LHCN-M2 (cell line): ENCODE measurements at places on chromosomes 2 and 18. TPM values are rescaled to one million over a fixed set of nuclear protein-coding genes. Genes with fewer than 3 reads are reported as not detected.

DNA sequence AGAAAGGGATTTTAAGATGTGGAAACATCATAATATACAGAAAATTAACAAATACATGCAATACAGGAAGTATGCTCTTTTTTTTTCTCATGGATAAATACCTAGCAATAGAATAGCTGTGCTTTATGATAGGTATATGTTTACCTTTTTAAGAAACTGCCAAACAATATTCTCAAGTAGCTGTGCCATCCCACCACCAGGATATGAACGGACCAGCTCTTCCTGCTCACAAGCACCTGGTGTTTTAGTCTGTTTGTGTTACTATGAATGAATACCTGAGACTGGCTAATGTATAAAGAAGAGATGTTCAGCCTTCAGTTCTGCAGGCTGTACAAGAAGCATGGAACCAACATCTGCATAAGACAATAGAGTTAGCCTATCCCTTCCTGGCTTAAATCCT is 19.9 kb upstream of the UGT1A8 start:
- no peak for DNase-seq

The NYAP2 gene
- total RNA-seq: not detected in 2 replicates

DNA sequence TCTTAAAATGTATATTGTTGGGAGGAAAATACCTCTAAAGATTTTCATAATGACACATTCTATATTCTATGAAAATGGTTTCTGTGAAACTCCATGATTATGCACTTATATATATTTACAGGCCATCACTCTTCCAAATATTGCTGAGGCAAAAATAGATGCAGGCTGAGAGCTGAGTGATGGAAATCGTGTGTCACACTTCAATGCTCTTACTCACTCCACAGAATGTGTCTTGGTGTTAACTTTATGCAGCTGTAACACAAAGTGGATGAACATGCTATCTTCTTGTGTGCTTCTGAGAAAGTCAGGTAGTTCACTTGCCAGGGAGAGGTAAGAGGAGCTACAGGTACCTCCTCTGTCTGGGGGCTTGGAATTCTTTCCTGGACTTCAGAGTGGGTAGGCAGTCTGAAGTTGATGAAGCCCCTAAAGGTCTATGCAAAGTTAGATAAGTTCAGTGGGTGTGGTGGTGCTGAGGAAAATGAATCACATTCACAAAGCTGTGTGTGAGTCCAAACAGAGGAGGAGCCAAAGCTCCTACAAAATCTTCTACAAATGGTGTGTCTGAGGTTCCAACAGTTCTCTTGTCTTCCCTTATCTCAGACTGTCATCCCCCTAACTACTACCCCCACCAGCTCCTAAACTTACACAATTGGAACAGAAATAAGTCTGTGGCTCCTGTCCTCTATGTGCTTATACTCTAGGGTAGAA is 74.2 kb upstream of the ST6GAL2 start:
- DNase-seq: no peak

DNA sequence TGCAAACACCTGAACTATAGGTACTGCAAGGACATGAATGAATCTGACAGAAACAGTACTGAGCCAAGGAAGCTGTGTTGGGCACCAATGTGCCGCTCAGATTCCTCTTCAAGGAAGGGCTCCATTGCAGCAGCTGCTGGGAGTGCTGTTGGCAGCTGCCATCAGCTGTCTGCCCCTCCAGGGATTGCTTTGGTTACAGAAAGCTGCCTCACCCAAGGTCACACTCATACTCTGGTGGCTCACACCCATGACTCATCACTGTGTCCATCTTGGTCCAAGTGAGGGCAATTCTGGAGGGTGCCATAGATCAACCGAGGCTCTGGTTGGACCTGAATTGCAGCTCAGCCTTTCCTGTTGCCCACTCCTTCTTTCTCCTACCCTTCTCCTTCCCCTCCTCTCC is 24.4 kb upstream of the TRPM8 start:
- DNase-seq: peak; percentile 80
